Hair follicle dermal papilla cell (primary cell): ENCODE measurements at places on chromosomes 13 and 19. TPM values are rescaled to one million over a fixed set of nuclear protein-coding genes. Genes with fewer than 3 reads are reported as not detected.

The HTR2A gene
- 0.49 and 2.3 TPM in 2 replicates for total RNA-seq

The OSCAR gene
- 0.16 and 0.36 TPM in 2 replicates for total RNA-seq

The CDK8 gene
- total RNA-seq: 14.5 and 16.7 TPM in 2 replicates

The RASIP1 gene
- 0.32 and 0.36 TPM in 2 replicates for total RNA-seq

The RUBCNL gene
- 3.9 and 7.0 TPM in 2 replicates for total RNA-seq

The CELF5 gene
- total RNA-seq: 0.12 TPM in 1 of 2 replicates, not detected in the other

The IRGC gene
- not detected in 2 replicates for total RNA-seq

The SERPINE3 gene
- total RNA-seq: not detected in 2 replicates

The SGCG gene
- 0.32 and 0.36 TPM in 2 replicates for total RNA-seq

The ZNF260 gene
- total RNA-seq: 9.7 and 23.2 TPM in 2 replicates

The ZNF682 gene
- 1.8 and 2.8 TPM in 2 replicates for total RNA-seq

The LENG8 gene
- 79.0 and 79.4 TPM in 2 replicates for total RNA-seq

The CEACAM7 gene
- total RNA-seq: not detected in 2 replicates

The FFAR2 gene
- total RNA-seq: not detected in 2 replicates

The PODNL1 gene
- total RNA-seq: 7.2 and 11.5 TPM in 2 replicates

The NALCN gene
- total RNA-seq: 0.49 and 0.73 TPM in 2 replicates

The PDCD2L gene
- 6.5 and 7.9 TPM in 2 replicates for total RNA-seq

The FBXO17 gene
- total RNA-seq: 28.4 and 34.6 TPM in 2 replicates

The DNASE2 gene
- total RNA-seq: 32.3 and 33.5 TPM in 2 replicates

The UPK1A gene
- total RNA-seq: not detected in 2 replicates

The RHPN2 gene
- 4.7 and 7.3 TPM in 2 replicates for total RNA-seq
